Activated CD8-positive, alpha-beta memory T cell treated with anti-CD3 and anti-CD28 coated beads for 24 hours (primary cell): ENCODE measurements at places on chromosomes 1 and 21.

GRCh38 chr1:168567007-168567406 lies 9.4 kb upstream of the XCL1 start:
- no peak for DNase-seq

- DNase-seq: no peak
Observed at GRCh38 chr1:180691322-180691913, 59.6 kb downstream of the XPR1 start.

GRCh38 chr1:201266774-201267173 lies 16.5 kb upstream of the PKP1 start:
- DNase-seq: no peak

- no peak for DNase-seq
Observed at GRCh38 chr1:184050636-184051035, 894 bp upstream of the TSEN15 start.
